ENCODE measurements at places on chromosomes 12 and 14.

DNA sequence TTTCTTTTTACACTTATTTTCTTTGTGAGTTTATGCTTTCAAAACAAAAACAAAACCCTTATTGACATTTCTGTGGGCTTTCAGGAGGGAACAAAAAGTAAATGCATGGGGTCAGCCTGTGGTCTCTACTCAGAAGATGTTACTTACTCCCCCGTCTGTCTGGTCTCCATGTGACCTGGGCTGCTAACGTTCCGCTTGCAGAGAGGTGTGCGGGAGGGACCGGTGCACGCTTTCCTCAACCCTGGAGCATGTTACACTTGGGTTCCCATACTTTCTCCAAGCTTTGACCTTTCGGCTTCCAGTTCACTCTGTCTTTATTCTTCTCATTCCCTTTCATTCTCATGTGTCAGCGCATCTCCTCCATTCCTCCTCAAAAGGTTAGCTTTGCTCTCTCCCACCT lies 36.5 kb downstream of the ZC3H14 start:
- DNase-seq: no peak

DNA sequence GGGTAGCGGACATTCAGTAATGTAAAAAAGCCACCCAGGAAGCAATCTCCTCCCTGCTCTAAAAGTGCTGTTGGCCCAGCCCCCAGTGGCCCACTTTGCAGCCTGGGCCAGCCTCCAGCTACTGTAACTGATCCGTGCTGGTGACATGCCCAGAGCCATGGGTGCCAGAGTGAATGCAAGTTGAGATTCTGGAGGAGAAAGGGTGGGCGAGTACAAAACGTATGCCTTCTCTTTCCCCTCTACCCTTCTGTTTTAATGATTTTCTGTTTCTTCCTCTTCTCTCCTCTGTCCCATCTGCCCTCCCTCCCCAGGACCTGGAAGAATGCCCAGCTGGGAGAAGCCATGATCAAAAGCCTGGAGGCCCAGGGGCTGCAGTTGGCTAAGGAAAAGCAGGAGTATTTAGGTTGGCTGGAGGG lies 16.9 kb downstream of the PLEKHD1 start:
- peak; percentile 79 for DNase-seq

DNA sequence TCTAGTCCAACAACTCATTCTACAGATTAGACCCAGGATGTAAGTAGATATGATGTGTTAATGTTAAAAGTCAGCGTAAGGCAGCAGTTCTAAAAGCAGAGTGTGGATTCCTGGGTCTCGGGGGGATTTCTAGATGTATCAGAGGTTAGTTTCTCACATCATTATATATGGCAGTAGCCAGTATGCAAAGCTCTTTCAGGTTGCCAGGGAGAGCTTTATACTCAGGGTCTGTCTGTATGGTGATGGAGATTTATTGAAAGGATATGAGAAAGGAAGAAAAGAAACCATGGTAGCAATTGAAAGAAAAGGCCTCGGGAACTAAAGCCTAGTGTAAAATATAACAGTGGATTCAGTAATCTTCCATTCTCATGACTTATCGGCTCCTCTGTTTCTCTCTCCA lies 26.2 kb upstream of the PAWR start:
- DNase-seq: no peak

- no peak for DNase-seq
These were observed 121.7 kb downstream of the CHST11 start for GRCh38 chr12:104578453-104578852.

DNA sequence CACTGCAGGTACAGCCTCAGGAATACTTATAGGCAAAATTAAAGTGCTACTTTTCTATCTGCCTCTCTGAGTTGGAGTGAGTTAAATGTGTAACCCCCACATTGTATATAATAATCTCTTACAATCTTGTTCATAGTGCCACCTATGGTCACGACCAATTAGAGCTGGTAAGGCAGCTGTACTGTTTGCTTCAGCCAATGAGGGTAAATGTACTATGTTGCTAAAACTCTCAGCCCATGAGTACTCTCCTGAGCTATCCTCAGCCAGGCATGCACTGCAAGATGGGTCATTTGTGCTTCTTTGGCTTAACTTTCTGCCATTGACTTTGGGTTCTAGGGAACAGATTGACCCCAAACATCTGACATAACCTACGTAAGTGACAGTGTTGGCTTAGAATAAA lies 15.0 kb upstream of the MDM2 start:
- no peak for DNase-seq

- DNase-seq: no peak
These were observed 82.6 kb downstream of the CCDC92 start for GRCh38 chr12:123889848-123890535.

GRCh38 chr14:41130274-41130673 lies 476.4 kb upstream of the LRFN5 start:
- no peak for DNase-seq

- DNase-seq: peak; percentile 69
These were observed 13.1 kb downstream of the KRT83 start for GRCh38 chr12:52307836-52308805.

- no peak for DNase-seq
These were observed 1.2 kb downstream of the REM2 start for GRCh38 chr14:22884076-22884737.

DNA sequence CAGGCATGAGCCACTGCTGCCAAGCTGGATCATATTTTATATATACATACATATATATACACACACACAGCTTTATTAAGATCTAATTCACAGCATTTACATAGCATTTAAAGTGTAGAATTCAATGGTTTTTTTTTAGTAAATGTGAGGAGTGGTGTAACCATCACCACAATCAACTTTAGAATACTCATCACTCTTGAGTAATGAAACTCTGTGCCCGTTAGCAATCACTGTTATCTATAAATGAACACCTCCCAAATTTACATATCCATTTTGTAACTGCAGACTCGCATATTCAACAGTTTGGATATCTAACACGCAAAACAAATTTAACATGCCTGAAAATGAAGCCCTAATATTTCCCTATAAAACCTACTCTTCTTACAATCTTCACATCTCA lies 90.9 kb downstream of the PPP1R12A start:
- no peak for DNase-seq

DNA sequence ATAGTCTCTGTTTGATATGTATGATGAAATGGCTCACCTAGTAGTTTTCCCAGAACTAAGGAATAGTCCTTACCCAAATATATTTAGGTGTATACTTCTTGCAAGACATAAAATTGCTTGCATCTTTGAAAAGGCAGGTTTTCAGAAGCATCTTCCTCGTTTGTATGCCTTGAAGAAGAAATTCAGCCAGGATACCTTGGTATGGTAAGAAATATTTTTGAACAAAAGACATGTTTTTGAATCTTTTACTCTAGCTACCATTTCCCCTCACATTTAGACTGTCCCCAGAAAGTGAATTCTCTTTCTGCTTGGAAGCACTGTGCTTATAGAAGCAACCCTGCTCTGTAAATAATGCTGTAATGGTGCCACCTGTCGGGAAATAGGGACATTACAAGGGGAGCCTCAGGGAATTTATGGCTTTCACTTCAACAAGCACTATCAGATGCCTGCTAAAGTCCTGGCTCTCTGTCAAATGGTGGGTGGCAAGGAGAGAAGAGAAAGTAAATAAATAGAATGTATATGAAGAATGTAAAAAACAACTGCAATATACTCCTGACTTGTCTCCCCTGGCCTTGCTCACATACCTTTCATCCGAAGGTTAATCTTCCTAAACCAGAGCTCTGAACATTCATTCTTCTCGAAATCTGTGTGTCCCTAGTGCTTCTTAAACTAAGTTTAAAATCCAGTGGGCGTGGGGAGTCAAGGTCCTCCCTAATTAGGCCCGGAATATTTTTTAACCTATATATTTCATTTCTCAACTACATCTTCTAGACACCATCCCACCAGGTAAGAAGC lies 6.1 kb downstream of the CCDC184 start:
- no peak for DNase-seq

DNA sequence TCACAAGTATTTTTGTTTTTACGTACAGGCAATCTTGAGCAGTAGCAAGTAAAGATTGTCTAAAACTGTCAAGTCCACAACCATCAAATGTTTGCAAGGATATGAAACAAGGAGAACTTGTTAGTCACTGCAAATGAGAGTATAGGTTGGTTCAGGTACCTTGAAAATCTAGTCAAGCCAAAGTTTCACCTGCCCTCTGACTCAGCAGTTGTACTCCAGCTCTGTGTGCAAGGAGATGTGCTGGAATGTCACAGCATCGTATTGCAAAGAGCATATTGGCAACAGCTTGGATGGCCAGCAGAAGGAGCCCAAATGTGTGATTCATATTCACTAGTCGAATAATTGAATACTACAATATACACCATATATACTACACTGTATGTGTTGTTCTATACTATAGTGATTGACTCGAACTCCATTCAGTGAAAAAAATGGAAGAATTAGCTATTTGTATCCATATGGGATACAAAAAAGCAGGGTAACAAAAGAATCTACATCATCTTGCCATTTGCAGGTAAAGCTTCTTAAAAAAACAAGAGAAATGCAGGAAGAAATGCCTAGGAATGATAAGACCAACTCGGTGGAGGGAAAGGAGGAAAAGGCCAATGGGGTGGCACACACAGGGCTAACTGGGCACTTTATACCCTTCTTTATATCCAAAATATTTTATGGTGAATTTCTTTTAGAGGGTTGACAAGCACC lies 44.0 kb downstream of the EID3 start:
- DNase-seq: no peak

- DNase-seq: no peak
These were observed 671.0 kb downstream of the VRK1 start for GRCh38 chr14:97468220-97468619.

- DNase-seq: no peak
These were observed 259.6 kb downstream of the ERC1 start for GRCh38 chr12:1250641-1251040.

GRCh38 chr12:46358791-46359666 lies 13.5 kb downstream of the SLC38A2 start:
- DNase-seq: no peak

GRCh38 chr12:123520567-123521474 lies 12.7 kb downstream of the RILPL1 start:
- no peak for DNase-seq

- DNase-seq: no peak
These were observed 32.6 kb downstream of the ARMH4 start for GRCh38 chr14:58119381-58119780.

GRCh38 chr14:20631023-20631879 lies 10.2 kb downstream of the OR6S1 start:
- no peak for DNase-seq

GRCh38 chr12:11731455-11731854 lies 82.0 kb downstream of the ETV6 start:
- no peak for DNase-seq

DNA sequence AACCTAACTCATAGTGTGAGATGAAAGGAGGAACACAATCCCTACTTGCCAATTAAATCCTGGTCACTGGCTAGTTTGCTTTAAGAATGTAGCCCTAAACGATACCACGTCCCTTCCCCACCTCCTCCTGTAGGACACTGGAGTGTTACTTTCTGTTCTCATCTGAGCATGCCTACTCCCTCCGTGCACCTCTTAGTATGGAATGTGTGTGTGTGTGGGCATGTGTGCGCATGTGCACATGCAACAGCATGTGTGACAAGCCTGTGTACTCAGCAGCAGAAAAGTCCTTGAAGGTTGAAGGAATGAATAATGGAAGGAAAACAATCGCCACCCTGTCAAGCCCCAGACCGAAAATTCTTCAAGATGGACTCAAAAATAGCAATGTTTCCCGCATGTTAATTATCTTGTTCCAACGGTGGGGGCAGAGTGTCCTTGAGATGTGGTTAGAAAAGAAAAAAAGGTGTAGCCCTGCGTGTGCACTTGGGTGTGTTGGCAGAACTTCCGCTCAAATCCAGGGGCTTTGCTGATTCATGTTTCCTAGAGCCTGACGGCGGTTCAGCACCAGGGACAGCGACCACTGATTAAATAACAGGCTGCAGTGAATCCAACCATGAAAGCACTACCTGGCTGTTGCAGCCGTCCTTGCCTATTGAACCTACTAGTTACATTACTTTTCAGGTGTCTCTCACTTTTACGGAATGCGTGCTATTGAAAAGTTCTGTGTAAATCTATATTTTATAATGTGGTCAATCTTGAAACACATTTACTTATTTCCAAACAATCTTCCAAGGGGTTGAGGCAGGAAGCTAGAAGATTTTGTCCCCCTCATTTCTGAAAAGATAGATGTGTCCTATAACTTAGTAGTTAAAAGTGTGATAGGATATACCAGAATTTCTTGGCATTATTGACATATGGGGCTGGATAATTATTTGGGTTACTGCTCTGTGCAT lies 79.8 kb downstream of the SRRM4 start:
- peak; percentile 74 for DNase-seq

DNA sequence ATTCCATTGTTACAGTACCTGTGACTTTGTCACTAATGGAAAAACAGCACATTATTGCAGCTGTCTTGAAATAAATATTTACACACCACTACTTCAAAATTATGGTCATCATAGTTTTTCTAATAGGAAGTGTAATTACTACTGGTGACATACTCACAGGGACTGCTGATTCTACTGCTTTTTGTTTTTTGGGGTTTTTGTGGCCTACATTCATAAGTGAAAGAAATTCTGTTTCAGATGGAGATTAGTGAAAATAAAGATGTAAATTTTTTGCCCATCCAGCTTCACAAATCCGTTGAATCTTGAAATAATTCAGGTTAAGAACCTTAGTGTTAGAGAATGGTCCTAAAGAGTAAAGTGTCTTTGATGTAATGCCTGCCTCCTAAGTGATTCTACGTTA lies 17.5 kb downstream of the KNTC1 start:
- DNase-seq: no peak

- DNase-seq: no peak
These were observed 52.7 kb upstream of the PZP start for GRCh38 chr12:9260931-9261330.

- no peak for DNase-seq
These were observed 8.4 kb downstream of the STYX start for GRCh38 chr14:52738409-52738808.

GRCh38 chr14:100599981-100600380 lies 12.8 kb upstream of the BEGAIN start:
- DNase-seq: no peak

DNA sequence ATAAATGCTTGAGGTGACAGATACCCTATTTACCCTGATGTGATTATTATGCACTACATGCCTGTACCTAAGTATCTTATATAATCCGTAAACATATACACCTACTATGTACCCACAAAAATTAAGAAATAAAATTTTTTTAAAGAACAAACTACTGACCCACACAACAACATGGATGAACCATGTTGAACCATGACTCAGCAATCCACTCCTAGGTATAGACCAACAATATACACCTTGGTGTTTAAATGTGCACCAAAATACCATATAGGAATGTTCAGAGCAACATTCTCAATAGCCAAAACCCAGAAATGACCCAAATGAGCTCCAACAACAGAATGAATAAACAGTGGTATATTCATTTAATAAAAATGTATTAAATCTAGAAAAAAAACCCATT lies 245.1 kb downstream of the GXYLT1 start:
- DNase-seq: no peak

GRCh38 chr12:95838125-95838524 lies 20.6 kb upstream of the SNRPF start:
- no peak for DNase-seq

- peak; percentile 63 for DNase-seq
These were observed 26.3 kb downstream of the RIN3 start for GRCh38 chr14:92539875-92540274.

- no peak for DNase-seq
These were observed 22.8 kb downstream of the OTUB2 start for GRCh38 chr14:94048691-94049624.
